Left ventricle myocardium superior (tissue), 1 donor: ENCODE measurements at places on chromosomes 11 and 22.

GRCh38 chr22:32119568-32120235 lies 39.4 kb downstream of the C22orf42 start:
- no peak for DNase-seq

- no peak for DNase-seq
Measured at GRCh38 chr11:44926036-44926435, 24.6 kb downstream of the TP53I11 start.

- DNase-seq = no peak
Measured at GRCh38 chr11:11583801-11584529, 37.8 kb downstream of the GALNT18 start.

DNA sequence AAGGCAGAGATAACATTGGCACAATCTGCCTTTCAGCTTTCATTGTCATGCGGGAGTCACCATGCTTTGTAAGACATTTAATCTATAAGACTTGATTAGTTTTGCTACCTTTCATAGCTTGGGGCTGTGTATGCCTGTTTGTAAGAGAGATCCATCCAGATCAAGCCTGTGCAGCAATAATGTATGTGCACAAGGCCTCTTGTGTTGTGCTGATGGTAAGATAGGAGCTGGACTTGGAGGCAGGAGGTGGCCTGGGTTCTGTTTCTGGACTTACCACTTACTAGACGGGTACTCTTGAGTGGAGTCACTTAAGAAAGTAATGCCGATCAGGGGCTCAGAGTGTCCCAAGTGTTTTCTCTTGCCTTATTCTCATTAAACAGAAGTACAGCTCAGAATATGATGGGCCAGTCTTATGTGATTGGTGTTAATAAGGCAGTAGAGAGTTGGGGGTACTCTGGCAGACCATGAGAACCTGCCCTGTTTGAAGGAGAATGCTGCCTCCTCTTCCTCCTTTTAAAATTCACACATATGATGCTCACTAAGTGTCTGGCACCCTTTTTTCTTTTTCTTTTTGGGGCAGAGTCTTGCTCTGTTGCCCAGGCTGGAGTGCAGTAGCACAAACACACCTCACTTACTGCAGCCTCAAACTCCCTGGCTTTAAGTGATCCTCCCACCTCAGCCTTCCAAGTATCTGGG lies 30.9 kb downstream of the PTPRJ start:
- DNase-seq = no peak

- no peak for DNase-seq
Measured at GRCh38 chr22:29621761-29622526, 18.5 kb downstream of the NF2 start.

GRCh38 chr22:27409299-27409698 lies 392.3 kb downstream of the MN1 start:
- DNase-seq = no peak

DNA sequence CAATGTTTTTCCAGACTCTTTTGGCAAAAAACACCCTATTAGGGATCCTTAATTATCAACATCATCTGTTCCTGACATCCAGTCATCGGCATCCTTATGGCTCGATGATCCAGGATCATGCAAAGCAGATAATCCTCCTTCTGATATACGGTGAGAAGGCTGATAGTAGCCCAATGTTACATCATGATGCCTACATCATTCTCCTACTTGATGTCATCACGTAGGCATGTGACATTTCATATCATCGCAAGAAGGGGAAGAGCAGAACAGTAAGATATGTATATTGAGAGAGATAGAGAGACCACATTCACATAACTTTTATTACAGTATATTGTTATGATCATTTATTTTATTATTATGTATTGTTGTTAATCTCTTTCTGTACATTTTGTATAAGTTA lies 168.6 kb downstream of the ADAMTS15 start:
- DNase-seq = no peak

- no peak for DNase-seq
Measured at GRCh38 chr22:35630387-35630793, 13.3 kb upstream of the MB start.

- no peak for DNase-seq
Measured at GRCh38 chr22:36514766-36515165, 7.9 kb upstream of the FOXRED2 start.

DNA sequence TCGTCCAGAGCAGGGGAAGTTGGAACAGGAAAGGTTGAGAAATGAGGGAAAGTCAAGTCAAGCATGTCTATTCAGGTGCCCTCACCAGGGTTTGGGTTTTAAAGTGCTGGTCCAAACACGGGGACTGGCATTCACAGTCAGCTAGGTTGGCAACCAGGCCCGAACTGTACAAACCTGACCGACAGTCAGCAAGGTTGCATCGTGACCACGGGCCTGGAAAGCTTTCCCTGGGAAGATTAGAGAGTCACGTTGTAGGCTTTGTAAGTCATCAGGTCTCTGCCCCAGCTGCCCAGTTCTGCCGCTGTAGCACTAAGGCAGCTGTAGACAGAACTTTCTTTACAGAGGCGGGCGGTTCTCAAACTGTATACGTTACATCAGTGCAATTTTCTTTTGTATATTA lies 7.4 kb downstream of the KRTAP5-10 start:
- no peak for DNase-seq

DNA sequence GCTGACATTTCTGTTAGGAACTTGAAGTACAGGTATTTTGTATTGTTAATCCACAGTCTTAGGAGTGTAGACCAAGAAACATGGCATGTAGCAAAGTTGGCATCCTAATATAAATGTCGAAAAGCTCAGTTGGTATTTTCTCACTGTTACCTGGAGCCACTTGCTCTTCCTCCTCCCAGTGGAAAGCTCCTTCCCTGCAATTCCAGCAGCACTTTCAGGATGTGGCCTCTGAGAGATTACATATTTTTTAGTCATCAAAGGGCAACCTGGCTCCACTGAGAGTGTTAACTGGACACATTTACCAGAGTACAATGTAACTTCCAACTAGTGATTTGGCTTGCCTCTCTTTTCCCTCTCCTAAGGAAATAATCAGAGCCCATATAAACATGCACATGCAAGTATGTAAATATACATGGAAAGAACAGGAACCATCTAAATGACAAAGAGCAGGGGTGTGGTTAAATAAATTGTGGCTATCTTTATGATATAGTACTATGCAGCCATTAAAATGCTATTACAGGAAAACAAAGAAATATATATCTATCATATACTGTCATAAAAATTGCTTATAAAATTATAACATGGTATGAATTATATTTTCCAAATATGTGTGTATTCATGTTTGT lies 14.3 kb upstream of the EED start:
- no peak for DNase-seq

DNA sequence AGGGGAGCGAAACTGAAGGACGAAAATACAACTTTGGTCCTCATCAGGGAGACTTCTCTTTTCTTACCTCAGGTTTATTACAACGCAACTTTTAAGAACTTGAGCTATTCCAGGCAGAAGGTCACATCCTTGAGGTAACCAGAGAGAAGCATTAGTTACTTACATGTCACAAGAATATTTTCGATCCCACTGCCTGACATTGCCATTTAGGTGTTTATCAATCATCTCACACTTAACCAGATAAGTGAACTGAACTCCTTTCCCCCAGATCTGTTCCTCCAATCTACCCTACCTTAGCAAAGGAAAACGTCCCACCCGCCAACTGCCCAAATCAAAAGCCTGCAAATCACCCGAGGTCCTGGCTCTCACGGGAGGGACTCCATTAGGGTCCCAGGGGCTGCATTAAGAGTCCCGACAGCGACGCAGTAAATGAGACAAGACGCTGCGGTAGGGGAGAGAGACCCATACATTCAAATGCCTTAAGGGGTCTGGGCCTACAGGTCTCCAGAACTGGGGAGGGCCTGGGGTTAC lies 734 bp downstream of the ZNF280B start:
- no peak for DNase-seq

DNA sequence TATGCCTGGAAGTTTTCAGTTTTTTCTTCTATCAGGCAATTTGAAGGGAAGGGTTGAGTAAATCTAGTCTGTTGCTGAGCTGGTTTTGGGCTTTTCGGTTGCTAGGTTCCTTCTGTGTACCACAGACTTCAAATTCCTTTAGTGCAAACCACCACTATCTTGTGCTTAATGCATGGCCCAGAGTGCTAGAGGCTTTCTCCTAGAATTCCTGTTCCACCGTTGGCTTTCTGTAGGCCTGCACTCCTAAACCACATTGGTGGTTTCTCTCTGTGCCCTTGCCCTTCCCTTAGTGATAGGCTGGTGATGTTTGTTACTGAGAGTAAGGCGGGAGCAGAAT lies 47.1 kb upstream of the CTSC start:
- DNase-seq = no peak

DNA sequence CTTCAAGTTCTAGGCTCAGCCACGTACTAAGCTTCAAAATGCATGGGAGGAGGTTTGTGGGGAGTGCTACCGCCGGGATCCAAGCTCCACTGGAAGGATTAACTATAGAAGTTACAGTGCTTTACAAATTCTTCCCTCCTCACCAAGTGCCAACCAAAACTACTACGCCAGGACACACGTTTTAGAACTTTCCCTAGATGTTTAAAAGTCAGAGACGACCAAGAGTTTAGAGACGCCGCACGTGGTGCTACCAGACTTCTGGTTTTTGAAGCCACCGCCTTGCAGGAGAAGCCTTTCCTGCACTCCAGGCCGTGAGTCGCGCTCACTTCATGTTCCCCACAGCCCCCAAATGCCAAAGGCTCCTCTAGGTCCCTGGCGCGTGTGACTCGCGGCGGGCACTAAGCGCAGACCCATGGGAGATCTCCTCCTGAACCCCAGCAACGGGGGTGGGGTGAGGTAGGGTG lies 734 bp downstream of the SNU13 start:
- peak; percentile 34 for DNase-seq

DNA sequence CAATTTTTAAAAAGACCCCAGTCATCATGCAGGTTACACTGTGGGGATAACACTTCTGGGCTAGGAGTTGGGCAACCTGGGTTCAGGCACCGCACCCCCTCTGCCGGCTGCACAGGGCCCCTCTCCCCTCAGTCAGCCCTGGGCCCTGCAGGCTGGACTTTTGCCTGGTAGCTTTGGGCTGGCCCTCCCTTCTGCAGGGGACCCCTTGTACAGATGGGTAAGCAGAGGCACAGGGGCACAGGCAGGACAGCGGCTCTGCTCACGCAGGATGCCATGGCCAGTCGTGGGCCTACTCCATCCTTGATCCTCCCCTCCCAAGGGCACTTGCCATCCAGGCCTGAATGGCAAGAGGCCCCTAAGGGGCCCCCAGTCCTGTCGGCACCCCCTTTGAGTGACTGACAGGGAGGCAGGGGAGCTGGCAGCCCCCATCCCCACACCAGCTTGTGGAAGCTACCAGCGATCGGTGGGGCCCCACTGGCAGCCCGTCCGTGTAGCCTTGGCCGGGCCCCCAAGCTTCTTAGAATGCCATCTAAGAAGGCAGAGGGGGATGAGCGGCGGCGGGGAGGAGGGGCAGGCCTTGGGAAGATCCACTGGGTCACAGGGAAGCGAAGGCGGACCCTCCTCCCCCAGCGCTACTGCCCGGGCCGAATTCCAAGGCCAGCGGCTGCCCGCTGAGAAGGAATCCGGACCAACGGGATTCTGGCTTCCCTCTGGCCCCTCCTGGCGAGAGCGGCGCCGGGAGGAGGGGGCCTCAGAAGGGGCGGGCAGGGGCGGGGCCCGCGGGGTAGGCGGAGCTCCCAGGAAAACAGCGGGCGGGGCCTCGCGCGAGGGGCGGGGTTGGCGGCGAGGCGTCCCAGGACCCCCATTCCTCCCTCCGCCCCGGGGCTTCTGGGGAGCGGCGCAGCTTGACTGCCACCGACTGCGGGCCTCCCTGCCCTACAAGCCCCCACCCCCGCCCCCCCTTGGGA lies 6.8 kb upstream of the CHKA start:
- DNase-seq = peak; percentile 67

DNA sequence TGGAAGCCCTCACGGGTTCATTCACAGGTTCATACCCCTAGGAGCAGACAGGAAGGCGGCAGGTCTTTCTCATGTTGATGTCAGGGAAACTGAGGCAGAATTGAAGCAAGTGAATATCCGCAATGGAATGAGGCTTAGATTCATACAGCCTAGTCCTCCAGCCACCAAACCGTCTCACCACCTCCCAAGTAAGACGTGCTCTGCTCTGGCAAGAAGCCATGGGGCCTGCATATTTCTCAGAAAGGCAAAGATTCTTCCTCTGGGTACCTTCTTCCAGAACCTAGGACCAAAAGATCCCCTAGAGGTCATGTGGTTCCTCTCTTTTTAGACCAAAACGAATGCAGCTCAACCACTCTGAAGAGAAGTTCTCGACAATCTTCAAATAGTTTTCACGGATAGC lies 1.7 kb downstream of the AP1B1 start:
- DNase-seq = no peak

DNA sequence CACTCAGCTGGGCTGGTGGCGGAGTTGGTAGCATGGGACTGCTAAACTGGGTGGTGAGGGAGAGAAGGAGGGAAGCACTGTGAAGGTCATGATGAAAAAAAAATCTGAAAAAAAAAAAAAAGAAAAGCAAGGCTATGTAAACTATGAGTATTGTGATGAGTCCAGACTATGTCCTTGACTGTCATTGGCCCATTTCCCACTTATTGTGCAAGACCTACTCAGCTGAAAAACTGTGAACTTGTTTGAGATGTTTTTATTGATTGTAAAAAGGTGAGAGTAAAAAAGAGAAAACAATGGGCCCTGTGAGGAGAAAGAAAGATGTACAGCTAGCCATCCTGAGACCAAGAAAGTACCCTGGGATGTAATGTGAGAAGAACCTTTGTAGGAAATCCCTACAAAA lies 798.4 kb upstream of the TENM4 start:
- DNase-seq = no peak

- no peak for DNase-seq
Measured at GRCh38 chr22:49152127-49152938, 675.3 kb downstream of the BRD1 start.

GRCh38 chr11:64800303-64801157 lies 2.5 kb downstream of the MAP4K2 start:
- DNase-seq = peak; percentile 13

- no peak for DNase-seq
Measured at GRCh38 chr11:680970-681369, 14.1 kb downstream of the DEAF1 start.

DNA sequence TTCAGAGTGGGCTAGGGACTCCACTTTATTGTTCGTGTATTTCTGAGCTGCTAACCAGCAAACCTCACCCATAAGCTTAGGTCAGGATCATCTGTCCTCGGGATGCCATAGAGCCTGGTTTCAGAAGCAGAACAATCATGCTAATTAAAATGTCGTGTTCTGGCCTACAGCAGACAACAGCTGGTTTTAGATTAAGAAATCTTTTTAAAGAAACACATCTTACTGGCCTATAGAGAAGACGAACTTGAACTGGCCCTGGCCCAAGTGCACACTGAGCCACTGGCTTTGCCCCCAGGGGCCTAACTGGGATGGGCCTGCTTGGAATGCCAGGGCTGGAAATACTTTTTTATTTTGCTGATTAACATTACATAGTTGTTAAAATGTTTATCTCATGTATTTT lies 63.2 kb downstream of the ALX4 start:
- DNase-seq = peak; percentile 72

DNA sequence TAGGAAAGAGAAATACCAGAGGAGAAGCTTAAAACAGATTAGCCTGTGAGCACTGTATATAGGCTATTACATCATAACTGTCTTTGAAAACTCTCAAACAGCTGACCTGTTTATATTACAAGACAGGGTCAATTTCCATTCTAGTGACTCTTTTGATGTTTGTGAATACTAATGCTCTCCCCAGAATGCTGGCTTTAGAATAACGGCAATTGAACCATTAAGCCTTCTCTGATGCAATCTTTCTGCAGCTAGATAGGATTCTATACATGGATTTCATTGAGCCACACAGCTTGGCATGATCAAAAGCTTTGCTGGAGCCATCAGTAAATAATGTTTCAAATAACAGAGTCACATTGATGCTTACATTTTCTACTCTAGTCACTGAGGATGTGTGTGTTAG lies 122.7 kb upstream of the FAT3 start:
- DNase-seq = no peak

GRCh38 chr11:10793470-10794255 lies 15.1 kb downstream of the EIF4G2 start:
- no peak for DNase-seq
